ENCODE measurements at places on chromosomes 2 and 18. TPM values are rescaled to one million over a fixed set of nuclear protein-coding genes. Genes with fewer than 3 reads are reported as not detected.

Gene CCL20
- 7.7 TPM for total RNA-seq

Gene MDH1B
- total RNA-seq, result 1.6 TPM

Gene RBMS1
- 61.2 TPM for total RNA-seq

Gene SCN3A
- total RNA-seq, result not detected

Gene IKZF2
- total RNA-seq, result 0.29 TPM

Gene GALR1
- total RNA-seq, result not detected

Gene DYNAP
- total RNA-seq, result not detected

Gene TSPYL6
- total RNA-seq, result not detected

Gene CCDC68
- 3.8 TPM for total RNA-seq

Gene CXCR2
- total RNA-seq, result 0.03 TPM

Gene PSTPIP2
- 0.23 TPM for total RNA-seq

Gene TM4SF20
- 6.6 TPM for total RNA-seq

Gene METTL8
- 27.2 TPM for total RNA-seq

Gene LOXHD1
- total RNA-seq, result not detected

All from A549 treated with CORT108297 at 1 μM for 4 hours (cell line).